ENCODE measurements at places on chromosomes 6 and 20.

DNA sequence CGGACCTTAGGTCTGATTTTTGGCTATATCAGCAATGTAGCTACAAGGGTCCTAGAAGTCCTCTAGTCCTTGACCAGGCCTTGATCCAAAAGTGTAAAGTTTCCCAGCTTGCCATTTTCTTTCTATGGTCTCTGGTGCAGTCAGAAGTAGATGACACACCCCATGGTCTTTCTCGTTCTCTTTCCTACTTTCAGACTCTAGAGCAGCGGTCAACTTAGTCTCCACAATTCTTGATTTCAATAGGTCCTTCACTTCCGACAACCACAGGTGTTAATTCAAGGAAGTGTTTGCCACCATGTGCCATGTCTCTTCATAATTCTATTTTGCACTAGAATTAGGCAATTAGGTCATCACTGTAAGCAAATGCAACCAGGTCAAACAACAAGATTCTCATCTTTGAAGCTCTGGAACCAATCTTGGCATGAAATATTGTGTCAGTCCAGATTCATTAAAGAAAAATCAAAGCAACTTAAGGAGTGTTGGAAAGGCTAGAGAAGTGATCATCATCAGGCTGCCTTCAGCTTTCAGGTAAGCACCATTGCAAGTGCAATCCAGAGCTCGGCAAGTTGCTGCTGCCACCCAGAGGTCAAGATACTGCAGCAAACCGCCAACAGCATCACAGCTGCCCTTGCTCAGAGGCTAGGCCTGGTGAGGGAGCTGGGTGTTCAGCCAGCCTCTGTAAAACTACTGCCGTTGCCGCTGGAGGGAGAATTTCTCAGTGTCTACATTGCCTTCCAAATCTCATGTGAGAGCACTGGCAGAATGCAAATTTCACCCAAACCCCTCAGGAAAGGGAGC is 5.6 kb upstream of the SYNE1 start:
- no peak for DNase-seq

DNA sequence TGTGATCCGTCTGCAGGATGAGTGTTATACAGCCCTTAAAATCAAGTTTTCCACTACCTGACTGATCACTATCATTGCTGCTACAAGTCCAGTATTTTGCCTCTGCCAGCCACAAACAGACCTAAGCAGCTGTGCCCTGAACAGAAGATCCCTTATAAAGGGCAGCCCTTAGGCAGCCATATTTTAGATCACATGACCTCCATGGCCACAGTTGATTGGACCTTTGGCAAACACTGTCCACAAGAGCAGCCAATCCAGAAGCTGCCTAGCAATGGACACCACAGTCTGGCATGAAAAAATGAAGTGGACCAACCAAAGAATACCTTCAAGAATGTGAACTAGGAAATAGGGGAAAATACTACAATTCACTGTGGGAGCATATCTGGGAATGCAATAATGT is 50.8 kb downstream of the MC3R start:
- DNase-seq = no peak

DNA sequence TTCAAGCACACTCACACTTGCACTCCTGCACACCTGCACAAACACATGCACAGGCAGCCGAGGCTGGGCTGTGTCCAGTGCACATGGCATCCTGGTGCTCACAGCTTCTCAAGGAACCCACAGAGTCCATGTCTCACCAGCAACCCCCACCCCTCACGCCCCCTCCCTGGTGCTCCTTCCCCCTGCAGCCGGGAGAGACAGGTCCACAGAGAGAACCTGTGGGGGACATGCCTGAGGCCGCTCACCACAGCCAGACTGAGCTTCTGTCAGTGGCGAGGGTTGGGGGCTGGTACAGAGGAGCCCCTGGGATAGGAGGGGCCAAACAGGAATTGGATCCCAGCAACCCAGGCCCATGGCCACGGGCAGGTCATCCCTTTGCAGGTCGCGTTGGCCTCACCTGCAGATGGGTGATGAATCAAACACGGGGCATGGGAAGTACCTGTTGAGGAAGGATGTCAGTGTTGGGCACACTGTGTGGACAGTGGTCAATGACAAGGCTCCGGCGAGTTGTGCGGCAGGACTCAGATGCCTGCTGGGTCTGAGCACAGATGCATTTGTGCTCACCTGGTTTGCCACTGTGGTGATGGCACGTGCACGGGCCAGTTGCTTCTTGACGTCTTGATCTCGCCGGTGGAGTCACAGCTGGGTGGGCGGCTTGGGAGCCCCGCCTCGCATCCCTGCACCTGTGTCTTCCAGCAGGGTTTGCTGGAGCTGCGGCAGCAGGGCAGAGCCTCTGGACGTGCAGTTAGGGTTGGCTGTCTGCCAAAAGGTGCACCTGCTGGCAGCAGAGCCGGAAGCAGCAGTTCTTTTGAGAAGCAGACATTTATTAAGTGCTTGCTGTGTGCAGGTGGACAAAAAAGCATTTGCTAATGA is 113.0 kb downstream of the ERMARD start:
- DNase-seq = no peak

DNA sequence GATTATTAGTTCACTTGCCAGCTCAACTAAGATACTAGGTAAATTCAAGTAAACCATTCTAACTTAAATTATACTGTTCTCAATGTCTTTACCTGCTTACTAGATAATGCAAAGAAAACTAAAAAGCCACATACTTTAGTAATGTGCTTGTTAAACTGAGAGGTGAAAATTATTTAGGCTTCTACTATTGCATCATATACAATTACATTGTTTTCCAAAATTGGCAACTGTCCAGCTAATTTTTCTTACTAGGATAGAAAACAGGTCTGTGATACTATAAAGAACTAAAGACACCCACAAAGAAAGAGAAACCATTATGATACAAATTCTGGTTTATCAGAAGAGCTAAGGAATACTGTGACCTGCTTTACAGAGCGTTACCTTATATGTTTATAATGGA is 45.6 kb upstream of the ALDH8A1 start:
- no peak for DNase-seq

DNA sequence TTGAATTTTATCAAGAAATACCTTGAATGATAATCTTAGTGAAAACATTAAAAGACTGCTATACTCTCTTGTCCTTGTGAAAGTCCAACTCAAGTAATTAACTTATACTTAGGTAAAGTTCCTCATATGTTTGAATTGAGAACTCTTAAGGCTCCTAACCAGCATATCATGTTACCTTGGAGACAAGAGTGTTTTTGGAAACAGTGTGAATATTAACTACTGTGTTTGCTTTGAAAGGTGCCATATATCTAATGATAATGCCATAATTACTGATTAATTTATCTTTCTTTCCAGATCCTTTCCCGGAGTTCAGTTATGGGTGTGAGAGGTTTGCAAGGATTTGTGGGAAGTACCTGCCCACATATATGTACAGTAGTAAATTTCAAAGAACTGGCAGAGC is 10.5 kb downstream of the FAM120B start:
- DNase-seq = no peak

DNA sequence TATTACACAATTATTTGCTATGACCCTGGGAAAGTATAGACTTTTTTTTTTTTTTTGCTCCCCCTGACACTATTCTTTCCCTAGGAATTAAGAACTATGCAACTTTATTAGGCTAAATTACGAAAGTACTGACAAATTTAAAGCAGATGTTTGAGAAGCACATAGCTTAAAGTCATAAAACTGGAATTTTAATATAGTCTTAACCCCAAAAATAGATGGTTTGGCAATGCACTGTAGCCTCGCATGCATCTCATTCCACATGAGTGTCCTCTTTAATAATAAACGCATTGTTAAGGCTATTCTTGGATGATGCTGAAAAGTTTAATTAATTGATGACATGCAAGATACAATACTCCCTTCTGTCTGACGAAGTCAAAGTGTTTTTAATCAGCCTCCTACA is 49.3 kb downstream of the TBC1D7 start:
- DNase-seq = no peak

DNA sequence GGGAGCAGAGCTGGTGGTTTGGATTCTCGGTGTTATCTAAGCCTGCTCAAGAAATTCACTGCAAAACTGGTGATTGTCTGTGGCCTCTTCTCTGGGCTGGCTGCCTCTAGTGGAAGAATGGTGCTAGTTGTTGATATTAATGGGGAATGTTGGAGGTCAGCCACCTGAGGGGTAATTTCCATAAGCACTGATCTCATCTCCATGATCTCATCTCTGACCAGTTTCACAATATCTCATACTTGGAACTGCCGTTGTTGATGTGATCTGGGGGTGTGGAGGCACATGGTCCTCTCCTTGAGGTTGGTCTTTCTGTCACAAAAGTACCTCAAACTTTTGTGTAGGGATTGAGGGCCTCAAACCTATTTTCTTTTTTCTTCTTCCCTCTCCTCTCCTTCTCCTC is 102.6 kb downstream of the CD109 start:
- DNase-seq = no peak

DNA sequence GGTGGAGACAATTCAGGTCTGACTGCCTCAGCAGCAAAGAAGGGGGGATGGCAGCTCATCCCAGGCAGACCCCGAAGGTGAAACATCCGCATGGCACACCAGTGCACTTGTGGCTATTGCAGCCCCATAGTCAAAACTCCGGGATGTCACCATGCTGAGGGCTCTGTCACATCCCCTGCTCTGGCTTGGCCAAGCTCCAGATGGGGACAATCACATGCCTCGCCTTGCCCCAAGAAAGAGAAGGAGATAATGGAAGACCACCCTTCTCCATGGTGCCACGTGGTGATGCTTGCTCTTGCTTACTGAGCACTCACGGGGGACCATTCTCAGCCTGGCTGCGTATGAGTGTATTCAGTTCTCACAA is 60.2 kb downstream of the RBM38 start:
- DNase-seq = no peak

GRCh38 chr20:62104791-62105345 is 17.4 kb upstream of the LSM14B start:
- DNase-seq = no peak

GRCh38 chr6:17851720-17852161 is 135.7 kb downstream of the KIF13A start:
- no peak for DNase-seq

DNA sequence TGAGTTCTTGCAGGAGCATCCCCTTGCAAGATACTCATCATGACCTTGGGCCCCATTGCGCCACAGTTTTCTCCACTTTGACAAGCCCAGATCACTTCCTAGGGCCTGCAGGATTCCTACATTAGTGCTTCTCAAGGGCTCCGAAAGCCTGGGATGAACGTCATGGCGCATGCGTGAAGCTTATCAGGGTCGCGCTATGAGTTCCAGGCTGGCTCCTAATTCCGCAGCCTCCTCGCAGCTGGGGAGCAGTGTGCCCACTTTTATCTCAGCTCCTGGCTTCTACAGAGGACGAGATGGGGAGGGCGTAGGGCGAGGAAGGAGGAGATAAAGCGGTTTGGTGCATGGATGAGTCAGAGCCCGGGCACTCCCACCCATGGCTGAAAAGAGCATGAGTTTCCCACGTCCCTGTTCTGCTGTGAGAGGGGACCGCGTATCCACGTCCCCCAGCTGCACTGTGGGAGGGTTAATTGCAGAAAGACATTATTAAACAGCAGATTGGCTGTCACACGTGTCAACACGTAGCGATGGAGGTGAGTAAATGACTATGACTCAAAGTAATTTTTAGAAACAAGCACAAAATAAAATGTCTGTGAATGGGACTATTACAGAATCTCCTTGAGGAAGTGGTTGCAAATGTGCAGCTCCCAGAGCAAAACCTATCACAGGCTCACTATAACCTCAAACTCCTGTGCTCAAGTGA is 72.9 kb upstream of the DSP start:
- DNase-seq = no peak

DNA sequence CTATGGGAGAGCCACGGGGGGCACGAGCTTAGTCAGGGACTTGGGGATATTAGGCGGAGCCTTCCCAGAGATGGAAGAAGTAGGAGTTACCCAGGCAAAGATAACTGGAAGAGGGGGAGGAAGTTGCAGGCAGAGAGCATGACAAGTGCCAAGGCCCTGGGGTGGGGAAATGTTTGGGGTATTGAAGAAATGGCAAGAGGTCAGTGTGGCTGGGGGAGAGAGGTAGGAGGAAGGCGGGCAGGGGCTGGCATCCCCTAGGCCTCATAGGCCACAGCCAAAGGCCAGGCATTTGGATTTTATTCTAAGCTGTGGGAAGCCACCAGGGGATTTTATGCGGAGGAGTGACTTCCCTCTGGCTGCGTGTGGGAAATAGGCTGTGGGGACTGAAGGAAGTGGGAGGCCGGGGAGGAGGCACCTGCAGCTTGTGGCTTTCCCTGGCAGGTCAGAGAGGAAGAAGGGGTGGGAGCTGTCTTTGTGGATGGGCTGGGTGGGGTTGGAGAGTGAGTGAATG is 22.7 kb downstream of the SNAI1 start:
- DNase-seq = no peak

DNA sequence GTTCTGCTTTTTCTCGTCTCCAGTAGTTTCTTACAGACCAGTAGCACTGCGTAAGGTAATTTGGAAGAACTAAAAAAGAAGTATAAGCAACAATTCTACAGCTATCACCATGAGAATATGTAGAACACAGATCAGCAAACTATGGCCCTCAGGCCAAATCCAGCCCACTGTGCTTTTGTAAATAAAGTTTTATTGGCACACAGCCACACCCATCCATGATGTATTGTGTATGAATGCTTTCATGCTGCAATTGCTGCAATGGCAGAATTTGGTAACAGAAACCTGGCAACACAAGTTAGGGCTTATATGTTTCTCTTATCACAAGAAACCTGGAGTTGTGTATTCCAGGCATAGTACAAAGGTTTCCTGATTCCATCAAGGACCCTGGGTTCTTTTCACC is 386.8 kb upstream of the TSHZ2 start:
- DNase-seq = no peak

GRCh38 chr6:111941686-111942330 is 68.6 kb upstream of the FYN start:
- no peak for DNase-seq

DNA sequence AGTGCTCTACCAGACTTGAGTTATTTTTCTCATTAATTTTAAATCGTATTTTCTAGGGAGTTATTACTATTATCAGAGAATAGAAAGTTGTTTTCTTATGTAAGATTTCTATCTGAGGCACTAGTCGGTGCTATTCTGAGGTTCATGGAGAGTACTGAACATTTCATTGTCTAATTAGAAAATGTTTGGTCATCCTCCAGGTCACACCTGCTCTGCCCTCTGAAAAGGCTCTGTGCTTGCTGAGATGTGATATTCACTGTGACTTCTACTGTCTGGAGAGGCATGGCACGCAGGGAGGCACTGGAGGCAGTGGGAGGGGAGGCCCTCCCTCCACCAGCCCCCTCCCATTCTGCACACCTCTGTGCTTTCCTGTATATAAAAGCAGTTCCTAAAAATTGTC is 3.0 kb downstream of the SYNDIG1 start:
- no peak for DNase-seq

- DNase-seq = no peak
These were observed 120.9 kb downstream of the SYCP2 start for GRCh38 chr20:59812286-59813125.

DNA sequence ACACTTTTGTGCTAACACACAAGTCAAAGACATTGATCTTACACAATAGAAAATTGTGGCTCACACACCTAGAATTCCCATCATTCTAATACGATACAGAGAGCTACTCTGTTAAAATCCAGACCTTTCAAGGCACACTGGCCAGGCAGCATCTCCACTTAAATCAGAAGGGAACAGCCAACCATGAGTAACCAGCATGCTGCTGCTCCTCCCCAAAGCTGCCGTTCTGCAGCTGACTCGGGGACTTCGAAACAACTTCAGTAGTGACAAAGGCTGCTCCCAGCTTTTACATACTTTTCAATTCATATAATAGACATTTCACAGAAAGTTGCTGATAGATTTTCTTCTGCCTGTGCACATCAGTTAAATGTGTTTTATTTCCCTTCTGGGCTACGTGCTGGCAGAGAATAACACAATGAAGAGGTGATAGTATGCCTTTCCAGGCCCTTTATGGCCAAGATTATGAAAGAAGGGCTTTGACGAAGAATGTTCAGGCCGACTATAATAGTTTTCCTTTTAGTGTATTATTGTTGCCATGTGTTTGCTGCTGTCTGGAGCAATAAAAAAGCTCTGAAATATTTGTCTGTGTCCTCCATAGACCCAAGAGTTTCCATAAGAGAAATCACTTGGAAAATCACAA is 159.0 kb downstream of the GMDS start:
- no peak for DNase-seq

All from stimulated activated CD8-positive, alpha-beta memory T cell treated with anti-CD3 and anti-CD28 coated beads, Interleukin-4, amount 100 ng/mL, for 1 hour (primary cell).